Urothelium cell line (cell line): ENCODE measurements at places on chromosomes 13 and 19.

DNA sequence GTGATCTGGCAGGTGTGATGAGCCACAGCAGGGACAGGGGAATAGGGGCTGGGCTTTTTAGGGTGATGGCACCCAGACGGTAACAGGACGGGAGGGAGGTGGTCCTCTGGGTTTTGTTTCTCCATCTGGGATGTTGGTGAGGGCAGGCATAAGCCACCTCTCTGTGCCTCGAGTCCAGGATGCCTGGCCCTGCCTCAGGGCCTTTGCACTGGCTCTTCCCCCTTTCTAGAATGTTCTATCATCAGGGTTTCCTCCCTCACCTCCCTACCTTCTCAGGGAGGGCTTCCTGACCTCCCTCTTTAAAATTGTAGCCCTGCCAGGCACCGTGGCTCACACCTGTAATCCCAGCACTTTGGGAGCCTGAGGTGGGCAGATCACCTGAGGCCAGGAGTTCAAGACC, 6.6 kb downstream of the CERS4 start:
- DNase-seq = no peak

- no peak for DNase-seq
These were observed 41.6 kb downstream of the IFT88 start for GRCh38 chr13:20608438-20609020.

DNA sequence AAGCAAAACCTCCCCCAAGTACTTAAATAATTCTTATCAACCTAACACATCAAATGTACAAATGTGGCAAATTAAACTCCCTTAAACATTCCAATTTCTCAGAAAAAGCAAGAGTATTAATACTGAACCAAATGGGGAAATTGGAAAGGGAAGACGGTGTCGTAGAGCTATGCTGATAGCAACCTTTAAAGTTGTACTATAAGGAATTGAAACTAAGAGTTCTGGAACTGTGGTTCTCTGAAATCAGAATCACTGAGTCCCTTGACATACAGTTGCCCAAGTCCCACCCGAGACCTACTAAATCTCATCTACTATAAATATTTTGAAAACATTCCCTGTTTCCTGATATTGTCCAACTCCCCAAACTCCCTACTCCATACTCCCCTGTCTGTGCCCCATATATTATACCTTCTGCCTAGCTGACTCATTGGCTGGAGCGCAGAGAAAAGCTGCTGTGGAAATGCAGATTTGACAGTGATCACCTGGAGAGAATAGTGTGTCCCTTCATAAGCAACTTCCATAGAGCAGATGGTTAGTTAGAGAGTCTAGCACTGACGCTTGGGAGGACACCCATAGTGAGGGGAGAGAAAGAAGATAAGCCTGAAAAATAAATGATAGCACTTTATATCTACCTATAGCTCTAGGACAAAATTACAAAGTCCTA, 51.4 kb upstream of the ITM2B start:
- no peak for DNase-seq

- DNase-seq = no peak
These were observed 18.7 kb upstream of the SIAH3 start for GRCh38 chr13:45870232-45870631.

DNA sequence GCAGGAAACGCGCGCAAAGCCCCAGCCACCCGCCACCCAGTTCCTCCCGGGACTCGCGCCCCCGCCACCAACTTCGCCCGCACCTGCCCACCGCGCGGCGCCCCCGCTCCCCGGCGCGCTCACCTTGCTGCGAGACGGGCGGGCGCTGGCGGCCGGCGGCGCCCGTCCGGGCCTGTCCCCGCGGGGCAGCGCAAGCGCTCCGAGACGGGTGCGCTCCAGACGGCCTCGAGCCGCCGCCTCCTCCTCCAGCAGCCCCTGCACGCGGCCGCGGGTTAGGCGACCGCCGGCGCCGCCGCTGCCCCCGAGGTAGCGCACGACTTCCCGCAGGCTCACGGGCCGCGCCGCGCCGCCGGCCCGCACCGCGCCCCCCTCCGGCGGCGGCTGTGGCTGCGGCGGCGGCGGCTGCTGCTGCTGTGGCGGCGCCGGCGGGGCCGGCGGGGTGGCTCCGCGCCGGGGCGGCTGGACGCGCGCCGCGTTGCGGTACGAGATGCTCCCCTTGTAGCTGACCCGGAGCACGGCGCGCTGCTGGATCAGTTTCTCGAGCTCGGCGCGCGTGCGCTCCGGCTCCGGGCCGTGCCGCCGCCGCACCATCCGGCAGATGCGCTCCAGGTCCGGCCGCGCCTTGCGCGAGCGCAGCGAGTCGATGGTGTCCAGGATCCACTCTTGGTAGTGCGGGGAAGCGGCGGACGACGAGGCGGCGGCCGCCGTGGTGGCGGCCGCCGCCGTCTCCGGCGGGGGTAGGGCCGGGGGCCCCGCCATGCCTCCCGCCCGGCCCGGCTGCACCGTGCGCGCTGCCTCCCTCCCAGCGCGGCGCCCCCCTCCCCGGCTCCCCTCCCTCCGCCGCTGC, 666 bp downstream of the SAMD1 start:
- peak; percentile 23 for DNase-seq

DNA sequence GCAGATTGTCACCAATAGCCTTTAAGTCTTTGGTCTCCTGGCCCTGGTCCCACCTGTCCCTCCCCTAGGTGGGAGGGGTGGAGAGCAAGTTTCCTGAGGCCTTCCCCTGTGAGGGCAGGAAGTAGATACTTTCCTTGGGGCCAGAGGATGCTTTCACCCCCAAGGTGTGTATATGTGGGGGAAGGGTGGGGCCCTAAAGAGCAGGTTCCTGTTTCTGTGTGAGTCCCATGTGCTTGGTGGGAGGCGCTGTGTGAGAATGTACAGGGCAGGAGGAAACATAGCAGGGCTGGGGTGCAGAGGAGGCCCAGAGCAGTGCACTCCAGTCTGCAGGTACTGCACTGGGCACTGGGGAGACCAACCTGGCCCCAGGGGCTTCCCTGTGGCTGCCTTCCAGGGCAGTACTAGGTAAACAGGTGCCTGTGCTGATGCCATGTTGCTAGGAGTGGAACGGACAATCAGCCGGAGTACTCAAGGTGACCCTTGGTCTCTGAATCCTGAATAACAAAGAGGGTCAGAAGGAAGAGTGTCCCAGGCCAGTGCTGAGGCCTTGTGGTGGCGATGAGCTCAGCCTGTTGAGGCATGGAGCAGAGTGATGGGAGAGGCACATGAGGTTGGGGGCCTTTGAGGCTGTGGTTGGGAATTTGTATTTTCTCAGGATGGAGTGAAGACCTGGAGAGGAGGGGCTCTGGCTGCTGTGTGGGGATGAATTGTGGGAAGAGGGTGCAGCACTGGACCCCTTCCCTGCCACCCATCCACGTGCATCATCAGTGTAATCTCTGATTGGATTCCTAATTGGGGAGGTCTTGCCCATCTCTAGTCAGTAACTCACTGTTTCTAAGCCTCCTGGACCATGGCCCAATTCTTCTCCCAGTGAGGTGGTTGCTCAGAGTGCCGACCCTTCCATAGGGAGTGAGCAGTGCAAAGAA, 5.1 kb downstream of the EGLN2 start:
- no peak for DNase-seq

DNA sequence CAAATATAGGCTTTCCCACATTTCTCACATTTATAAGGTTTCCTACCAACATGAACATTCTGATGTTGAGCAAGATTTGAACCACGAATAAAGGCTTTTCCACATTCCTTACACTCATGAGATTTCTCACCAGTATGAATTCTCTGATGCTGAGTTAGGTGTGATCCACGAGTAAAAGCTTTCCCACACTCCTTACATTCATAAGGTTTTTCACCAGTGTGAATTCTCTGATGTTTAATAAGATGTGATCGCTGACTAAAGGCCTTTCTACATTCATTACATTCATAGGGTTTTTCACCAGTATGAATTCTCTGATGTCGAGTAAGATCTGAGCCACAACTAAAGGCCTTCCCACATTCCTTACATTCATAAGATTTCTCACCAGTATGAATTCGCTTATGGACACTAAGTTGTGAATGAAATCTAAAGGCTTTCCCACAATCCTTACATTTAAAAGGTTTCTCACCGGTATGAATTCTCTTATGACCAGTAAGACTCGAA, 19.0 kb downstream of the ZNF790 start:
- no peak for DNase-seq

DNA sequence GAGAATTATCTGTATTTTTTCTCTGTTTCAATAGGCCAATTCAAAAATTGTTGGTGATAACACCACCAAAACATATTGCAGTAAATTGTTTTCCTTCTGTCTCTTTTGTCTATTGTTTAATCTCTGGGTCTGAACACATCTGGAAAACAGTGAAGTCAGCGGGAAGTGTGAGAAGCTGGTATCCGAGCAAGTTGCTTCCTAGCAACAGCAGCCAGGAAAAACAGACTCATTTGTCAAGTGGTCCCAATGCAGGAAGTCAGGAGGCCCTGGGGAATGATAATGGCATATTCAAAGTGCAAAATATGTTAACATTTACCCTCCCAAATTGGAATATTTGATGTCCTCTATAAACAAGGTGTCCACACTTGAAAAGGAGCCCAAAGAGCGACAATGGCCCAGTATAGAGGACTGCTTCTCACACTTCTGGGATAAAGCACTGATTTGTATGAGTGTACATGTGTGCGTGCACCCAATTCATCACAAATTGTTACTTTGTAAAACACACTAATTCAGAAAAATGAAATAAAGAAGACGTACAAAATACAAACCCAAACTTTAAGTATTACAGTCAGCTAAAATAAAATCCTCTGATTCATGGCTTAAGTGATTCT, 515.0 kb downstream of the TBC1D4 start:
- DNase-seq = no peak

GRCh38 chr19:517721-518597, 10.7 kb downstream of the TPGS1 start:
- peak; percentile 29 for DNase-seq

- DNase-seq = no peak
These were observed 806 bp downstream of the ZNF414 start for GRCh38 chr19:8513036-8513686.

GRCh38 chr19:17243211-17243829, 2.4 kb downstream of the NR2F6 start:
- DNase-seq = no peak

GRCh38 chr19:30084390-30084819, 142.4 kb downstream of the URI1 start:
- DNase-seq = no peak

- DNase-seq = no peak
These were observed 24.5 kb downstream of the SAE1 start for GRCh38 chr19:47155148-47155547.

DNA sequence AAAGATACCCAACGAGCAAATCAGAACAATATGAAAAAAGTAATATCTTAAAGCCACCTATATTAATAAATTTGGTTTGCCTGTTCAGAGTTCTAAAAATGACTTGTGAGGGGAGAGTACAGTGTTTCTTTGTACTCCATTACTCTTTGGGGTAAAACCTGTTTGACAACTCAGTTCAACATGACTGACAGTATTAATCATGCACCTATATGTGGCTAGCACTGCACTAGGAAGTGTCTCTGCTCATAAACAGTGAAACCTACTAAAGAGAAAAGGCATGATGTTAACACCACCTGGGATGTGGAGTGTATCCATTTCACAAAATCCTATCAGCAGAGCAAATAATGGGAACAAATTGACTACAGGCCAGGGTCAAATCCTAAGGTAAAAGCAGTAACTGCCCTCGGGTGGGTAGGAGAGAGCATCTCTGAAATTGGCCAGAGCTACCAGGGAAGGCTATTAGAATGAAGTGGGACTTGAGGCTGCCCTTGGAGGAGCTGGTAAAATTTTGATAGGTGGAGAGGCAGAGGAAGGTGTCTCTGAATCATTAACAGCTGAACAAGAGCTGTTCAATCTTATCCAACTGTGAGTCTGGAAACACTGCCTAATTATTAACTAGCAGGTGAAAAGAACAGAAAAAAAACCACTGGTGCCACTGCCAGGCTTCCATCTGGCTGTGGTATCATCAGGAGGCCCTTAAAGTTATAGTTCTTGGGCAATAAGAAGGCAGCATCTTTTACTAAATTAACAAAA, 365.1 kb downstream of the DNAJC15 start:
- DNase-seq = no peak

DNA sequence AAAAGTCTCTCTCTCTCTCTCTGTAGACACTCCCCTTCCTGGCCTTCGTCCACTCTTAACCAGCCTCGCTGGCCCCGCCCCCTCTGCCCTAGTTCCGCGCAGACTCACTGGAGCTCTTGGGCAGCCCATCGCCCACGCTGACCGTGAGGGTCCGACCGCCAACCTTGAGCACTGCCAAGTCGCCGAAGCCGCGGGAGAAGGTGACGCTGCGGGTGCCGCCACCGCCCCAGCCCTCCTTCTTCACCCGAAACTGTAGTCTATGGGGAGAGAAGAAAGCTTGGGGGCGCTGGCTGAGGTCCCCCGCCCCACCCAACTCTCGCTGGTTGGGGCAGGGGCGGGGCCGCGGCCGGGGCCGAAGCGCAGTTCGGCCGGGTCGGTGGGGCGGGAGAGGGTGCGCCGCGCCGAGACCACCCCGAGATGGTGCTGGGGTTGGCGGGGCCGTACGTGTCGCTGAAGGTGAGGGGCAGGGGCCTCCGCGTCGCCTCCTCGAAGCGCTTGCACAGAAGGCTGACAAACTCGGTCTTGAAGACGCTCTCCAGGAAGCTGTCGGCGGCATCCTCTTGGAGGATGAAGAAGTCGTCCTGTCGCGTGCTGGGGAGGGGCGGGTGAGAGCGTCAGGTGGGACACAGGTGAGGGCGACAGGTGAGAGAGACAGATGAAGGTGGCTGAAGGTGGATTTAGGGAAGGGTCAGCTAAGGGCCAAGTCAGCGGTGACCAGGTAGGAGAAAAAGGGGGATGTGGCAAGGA, 12.6 kb upstream of the ZNF414 start:
- peak; percentile 83 for DNase-seq

DNA sequence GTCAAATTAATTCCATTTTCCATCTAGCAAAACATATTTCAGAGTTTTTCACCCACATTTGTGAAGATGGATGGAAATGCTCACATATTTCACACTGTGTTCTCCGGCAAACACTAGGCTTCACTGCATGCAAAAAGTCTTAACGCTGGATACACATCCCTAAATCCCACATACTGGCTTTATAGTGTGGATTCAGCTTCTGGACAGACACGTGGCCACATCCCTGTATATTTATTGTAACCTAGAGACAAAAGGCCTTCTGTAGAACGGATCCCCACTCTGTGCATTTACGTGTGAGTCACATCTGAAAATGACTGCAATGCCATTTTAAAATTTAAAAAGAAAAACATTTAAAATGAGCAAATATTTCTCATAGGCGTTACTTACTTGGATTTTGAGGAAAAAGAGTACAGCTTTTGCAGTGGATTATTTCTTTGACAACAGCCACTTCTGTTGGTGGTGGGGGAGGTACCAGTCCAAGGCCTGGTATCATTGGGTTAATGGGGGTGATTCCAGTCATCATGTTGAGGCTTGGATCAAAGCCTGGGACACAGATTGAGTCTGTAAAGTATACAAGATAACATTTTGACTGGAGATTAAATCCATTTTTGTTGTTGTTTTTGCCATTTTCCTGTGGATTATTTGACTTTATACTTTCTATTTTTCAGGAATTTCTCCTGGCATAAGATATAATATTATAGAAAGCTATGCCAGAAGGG, 337.7 kb downstream of the DNAJC15 start:
- no peak for DNase-seq

GRCh38 chr19:29683009-29683408, 17.7 kb downstream of the PLEKHF1 start:
- DNase-seq = no peak
